HCEC 1CT (cell line): ENCODE measurements at places on chromosomes 7 and 10.

DNA sequence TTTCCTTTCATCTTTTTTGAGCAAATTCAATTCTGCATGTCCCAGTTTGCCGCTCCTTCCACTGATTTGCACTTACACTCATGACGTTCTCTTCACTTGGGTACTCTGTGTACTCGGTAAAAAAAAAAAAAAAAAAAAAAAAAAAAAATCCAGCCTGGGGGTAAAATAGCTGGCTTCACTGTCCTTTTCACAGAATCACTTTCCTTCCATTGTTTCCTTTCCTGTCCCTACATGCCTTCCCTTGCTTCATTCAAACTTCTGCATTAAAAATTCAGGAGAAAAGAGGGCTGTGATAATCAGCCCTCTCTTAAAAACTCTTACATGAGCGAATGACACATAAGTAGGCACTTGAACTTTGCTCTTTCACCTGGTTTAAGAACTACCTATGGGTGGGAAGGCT lies 8.7 kb downstream of the ANKRD1 start:
- DNase-seq, result no peak

DNA sequence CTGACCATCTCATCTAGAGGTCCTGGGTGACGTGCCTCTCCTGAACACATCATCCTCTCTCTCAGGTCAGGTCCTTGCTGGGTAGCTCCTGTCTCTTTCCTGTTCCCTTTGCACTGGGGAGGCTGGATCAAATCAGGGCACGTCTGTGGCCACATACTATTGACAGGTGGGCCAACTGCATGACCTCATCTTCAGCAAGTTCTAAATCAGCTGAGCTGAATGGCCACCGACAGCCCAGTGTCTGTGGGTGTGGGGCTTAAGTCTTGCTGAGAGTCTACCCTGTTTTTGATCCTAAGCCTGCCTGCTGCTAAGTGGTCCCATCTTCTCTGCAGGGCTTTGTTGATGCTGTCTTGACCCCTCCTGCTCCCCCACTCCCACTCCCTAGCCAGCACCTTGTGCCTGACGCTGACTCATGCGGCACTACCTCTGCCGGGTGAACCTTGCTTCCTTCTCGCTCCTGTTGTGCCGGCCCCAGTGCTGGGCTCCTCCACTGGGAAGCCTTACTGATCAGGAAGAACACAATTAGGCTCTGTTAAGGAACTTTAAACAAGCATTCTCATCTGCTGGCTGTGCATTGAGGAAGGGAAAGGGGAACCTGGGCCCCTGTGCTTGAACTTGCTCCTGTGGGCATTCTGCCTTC lies 440.4 kb downstream of the PLXNA4 start:
- no peak for DNase-seq

GRCh38 chr10:2326411-2326810 lies 589.1 kb upstream of the ADARB2 start:
- no peak for DNase-seq

- DNase-seq, result no peak
Measured at GRCh38 chr10:23280419-23281043, 64.1 kb downstream of the C10orf67 start.

DNA sequence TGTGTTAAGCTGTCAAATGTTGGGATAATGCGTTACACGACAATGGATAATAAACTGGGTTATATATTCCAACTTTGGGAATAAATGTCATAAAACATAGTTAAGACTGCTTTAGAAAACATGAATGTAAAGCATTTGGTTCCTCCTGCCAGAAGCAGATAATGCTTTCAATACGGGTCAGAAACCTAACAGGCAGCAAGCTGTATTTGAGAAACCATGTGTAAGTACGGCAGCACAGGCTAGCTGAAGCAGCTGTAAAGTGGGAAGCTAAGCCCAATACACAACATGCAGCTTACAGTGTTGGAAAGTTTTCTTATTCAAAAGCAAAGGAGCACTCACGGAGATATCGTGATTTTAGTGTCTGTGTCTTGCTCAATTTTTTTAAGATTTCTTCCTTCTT lies 46.5 kb downstream of the MALSU1 start:
- DNase-seq, result no peak

GRCh38 chr10:71597821-71598498 lies 121.6 kb downstream of the C10orf105 start:
- DNase-seq, result no peak

GRCh38 chr10:73926152-73926764 lies 15.3 kb downstream of the PLAU start:
- no peak for DNase-seq

- no peak for DNase-seq
Measured at GRCh38 chr10:128275388-128276177, 149.4 kb upstream of the MKI67 start.

GRCh38 chr10:90352288-90352687 lies 505.6 kb downstream of the HTR7 start:
- no peak for DNase-seq

DNA sequence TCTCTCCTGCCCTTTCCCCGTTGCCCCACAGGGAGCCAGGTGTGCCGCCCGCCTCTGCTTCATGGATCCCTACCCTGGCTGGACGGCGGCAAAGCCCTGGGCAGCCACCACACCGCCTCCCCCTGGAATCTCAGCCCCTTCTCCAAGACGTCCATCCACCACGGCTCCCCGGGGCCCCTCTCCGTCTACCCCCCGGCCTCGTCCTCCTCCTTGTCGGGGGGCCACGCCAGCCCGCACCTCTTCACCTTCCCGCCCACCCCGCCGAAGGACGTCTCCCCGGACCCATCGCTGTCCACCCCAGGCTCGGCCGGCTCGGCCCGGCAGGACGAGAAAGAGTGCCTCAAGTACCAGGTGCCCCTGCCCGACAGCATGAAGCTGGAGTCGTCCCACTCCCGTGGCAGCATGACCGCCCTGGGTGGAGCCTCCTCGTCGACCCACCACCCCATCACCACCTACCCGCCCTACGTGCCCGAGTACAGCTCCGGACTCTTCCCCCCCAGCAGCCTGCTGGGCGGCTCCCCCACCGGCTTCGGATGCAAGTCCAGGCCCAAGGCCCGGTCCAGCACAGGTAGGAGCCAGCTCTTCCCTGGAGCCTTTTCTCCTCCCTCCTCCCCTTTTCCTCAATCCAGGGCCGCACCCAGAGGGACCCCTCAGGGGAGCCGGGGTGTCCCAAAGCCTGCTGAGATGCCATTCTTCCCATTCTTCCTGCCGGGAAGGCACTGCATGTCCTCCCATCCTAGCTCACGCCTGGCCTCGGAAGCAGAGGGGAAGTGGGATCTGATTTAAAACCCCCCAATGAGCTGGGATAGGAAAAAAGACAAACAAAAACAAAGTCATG lies 4.0 kb downstream of the GATA3 start:
- DNase-seq, result no peak

DNA sequence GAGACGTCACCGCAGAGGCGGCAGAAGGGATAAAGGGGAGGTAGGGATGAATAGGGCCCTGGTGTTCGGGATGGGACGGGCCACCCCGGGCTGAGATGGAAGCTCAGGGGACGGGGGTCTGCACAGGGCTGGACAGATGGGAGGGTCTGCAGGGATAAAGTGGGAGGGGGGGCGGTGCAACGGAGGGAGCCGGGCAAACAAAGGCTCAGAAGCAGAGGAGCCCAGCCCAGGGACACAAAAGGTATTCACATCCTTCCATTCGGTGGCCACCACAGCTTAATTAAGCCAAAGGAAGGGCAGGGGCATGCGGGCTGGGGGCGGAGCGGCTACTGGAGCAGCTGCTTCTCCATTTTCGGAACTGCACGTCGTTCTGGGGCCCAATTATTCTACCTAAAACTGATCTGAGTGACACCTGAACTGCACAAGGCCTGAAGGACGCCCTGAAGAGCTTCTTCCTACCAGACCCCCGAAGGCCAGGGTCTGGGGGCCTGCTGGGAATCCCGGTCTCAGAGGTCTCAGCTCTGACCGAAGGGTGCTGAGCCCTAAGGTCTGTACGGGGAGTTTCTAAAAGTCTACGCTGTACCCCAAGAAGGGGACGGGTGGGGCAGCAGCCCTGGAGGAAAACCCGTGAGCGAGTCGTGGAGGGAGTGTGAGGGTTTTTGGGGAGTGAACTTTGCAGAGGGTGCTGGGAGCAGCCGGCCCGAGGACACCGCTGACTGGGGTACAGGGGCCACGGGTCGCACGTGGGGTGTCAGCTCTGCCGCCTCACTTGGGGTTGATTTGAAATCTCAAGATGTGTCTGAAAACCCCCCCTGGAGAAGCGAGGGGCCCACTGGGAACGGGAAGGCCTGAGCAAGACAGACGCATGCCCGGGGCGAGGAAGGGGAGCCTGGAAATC lies 334.8 kb downstream of the DNAJB6 start:
- DNase-seq, result no peak

GRCh38 chr10:24418532-24418931 lies 209.6 kb downstream of the KIAA1217 start:
- peak; percentile 5 for DNase-seq

DNA sequence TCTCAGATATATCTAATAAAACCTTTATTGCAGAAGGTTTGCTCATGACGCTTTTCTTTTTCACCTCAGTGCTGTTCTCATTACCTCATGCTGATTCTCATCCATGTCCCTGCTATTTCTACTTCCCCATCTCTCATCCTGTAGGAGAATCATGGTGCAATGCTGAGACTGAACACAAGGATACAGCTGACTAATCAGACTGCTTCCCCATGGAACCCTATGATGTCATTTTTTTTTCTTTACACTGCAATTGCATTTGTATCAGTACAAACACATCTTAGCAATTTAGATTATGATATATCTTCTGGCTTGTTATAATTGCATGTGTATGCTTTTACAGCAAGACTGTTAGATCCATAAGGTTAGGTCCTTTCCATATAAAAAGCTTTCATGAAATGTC lies 93.7 kb downstream of the SEMA3A start:
- DNase-seq, result peak; percentile 65

GRCh38 chr7:1385086-1385808 lies 74.0 kb downstream of the MICALL2 start:
- no peak for DNase-seq

- no peak for DNase-seq
Measured at GRCh38 chr7:47537716-47538675, 43.9 kb downstream of the TNS3 start.

- DNase-seq, result no peak
Measured at GRCh38 chr7:32489788-32490126, 423 bp downstream of the LSM5 start.

DNA sequence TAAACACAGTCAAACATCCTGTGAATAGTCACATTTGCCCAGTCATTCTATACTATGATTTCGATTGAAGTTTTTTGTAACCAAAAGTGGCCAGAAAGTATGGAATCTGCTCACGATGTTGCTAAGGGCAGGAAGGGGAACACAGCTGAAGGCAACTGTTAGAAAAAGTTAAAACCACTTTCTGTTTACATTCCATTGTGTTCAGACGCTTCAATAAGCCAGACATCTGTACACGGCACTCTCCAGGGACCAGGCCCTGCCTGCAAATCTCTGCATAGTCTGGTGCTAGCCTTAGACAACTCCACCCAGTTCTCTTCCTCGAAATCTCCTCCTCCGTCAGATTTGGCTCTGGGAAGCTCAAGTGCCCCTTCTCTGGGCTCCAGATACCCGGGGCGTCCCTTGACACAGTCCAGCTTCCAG lies 17.1 kb upstream of the TMEM120A start:
- peak; percentile 52 for DNase-seq

DNA sequence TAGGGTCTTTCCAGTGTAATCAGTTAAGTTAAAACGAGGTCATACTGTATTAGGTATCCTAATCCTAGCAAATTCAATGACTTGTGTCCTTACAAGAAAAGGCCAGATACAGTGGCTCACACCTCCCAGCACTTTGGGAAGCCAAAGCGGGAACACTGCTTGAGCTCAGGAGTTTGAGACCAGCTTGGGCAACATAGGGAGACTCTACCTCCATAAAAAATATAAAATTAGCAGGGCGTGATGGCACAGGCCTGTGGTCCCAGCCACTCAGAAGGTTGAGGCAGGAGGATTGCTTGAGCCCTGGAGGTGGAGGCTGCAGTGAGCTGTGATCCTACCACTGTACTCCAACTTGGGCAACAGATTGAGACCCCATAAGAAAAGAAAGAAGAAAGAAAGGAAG lies 61.1 kb downstream of the CXCL12 start:
- DNase-seq, result no peak

DNA sequence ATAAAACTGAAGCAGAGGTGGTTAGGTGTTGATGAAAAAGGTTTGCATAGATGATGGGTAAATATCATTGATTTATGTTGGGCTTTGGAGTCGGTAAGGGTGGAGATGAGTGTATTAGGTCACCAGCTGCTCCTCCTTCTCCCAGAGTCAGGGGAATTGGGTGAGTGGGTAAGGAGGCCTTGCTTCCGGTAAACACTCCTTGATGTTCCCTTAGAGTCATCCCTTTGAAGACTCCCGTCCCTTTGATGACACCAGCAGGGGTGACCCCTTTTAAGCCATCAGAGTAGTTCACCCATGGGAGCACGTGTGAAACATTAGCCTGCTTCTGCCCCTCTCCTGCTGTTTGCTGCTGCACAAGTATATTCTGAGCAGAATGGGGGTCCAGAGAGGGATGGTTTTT lies 92.2 kb upstream of the DKK1 start:
- DNase-seq, result no peak
